ENCODE measurements at places on chromosomes 11 and 22.

GRCh38 chr11:61103851-61104423 is 1.6 kb downstream of the CD5 start:
- no peak for DNase-seq

- no peak for DNase-seq
Observed at GRCh38 chr11:7321473-7322450, 70.1 kb downstream of the SYT9 start.

DNA sequence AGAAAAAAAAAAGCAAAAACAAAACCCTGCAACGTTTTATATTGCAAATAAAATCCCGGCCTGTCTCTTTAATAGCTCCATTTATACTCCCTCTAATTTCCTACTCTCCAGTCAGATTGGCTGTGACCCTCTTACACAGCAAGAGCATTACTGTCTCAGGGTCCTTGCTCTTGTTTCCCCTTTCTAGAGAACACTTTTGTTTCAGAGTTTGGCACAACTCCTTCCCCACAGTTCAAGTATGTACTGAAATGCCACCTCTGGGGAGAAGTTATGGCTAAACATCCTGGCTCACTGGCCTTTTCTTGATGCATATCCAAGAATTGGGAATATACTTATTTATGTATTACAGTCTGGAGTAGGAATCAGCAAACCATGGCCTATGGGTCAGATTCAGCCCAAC is 2.6 kb downstream of the CASP12 start:
- no peak for DNase-seq

- no peak for DNase-seq
Observed at GRCh38 chr11:34426766-34427185, 12.0 kb upstream of the CAT start.

GRCh38 chr11:33160587-33160986 is 693 bp downstream of the CSTF3 start:
- no peak for DNase-seq

All from stimulated activated CD8-positive, alpha-beta memory T cell treated with anti-CD3 and anti-CD28 coated beads, Interleukin-2, amount 100 ng/mL, for 48 hours (primary cell).